Cerebellar nuclear complex (tissue), 1 donor: ENCODE measurements at places on chromosomes 7 and 10.

GRCh38 chr7:70758646-70759045 lies 373.3 kb upstream of the GALNT17 start:
- no peak for DNase-seq

DNA sequence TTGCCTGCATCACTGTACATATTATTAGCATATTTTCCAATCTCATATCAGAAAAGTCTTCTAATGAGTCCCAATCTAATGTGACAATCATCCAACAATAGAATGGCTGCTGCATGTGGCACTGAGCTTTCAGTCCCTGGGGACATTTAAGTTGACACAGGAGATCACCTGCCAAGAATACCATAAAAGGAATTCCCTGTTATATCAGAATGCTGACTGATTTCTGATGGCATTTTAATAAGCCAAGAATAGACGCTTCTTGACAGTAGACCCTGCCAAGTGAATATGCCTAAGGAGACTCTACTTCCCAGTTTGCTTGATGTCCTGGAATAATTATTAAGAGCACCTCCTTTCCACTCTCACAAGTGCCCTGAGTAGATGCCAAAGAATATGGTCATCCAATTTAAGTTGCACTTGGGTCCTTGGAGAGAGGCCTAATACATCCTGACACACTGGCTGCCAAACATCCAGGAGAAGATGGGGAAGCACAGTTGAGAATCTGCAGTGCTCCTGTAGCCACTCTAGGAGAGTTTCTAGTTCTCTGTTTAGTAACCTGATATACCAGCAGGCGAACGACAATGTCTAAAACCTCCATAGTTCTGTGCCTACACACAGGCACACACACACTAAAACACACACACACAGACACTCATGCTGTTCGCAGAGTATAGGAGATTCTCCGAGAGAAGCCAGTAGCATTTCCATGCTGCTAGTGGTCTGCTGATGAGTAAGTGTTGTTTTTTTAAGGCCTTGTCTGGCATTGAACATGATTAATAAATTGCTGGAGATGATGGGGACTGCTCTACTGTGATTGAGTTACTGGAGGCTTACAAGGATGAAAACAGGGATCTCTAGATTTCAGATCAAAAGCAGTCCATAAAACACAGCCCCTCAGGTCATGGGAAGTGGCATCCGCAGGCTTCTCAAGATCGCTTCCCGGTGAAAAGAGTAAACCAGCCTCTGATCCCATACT lies 369.6 kb downstream of the KCNMA1 start:
- DNase-seq, result no peak

DNA sequence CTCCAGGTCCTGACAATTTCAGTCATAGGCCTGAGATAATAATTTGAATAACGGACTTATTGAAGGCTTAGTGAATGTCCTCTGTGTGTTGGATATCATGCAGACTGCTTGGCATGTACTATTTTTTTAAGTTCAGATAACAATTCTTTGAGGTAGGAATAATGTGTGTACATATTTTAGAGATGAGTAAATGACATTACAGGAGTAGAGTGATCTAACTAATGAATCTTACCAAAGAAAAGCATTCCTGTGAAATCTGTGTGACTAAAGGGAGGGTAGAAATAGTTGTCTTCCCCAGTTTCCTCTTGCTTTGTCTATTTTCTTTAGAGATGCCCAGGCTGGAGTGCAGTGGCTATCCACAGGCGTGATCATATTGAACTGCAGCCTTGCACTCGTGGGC lies 391.8 kb upstream of the ETV1 start:
- no peak for DNase-seq

GRCh38 chr10:30098629-30099028 lies 39.2 kb upstream of the JCAD start:
- DNase-seq, result no peak

- no peak for DNase-seq
Observed at GRCh38 chr7:25860275-25861163, 291.5 kb upstream of the NFE2L3 start.

- no peak for DNase-seq
Observed at GRCh38 chr7:140726281-140726680, 29.8 kb downstream of the NDUFB2 start.

DNA sequence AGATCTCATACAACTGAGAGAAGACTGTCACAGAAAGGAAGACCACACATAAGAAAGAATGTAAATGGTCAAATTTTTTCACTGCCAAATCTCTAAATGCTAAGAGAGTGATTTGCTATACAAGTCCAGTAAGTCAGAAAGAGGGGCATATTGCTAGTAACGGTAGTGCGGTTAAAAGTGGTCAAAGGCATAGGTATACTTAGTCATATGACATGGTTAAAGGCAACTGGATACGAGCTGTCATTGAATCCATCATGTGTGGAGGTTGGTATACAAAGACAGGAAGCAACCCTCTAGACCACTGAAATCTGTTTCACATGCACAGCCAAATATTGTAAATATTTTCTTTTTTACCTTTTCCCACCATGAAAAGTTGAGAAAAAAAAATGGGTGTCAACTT lies 4.8 kb downstream of the INHBA start:
- no peak for DNase-seq

DNA sequence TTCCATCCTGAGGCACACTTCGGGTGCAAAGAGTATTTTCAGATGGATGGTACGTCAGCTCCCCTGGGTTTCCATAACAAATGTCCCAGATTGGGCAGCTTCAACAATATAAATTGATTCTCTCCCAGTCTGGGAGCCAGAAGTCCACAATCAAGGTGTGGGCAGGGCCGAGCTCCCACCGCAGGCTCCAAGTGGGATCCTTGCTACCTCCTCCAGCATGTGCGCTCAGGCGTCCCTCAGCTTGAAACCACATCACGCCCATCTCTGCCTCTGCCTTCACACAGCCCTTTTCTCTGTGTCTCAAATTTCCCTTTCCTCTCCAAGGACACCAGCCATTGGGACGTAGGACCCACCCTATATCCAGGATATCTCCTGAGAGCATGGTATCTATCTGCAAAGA lies 153.5 kb downstream of the DIP2C start:
- DNase-seq, result no peak

- no peak for DNase-seq
Observed at GRCh38 chr10:101008823-101009423, 9.3 kb downstream of the LZTS2 start.

DNA sequence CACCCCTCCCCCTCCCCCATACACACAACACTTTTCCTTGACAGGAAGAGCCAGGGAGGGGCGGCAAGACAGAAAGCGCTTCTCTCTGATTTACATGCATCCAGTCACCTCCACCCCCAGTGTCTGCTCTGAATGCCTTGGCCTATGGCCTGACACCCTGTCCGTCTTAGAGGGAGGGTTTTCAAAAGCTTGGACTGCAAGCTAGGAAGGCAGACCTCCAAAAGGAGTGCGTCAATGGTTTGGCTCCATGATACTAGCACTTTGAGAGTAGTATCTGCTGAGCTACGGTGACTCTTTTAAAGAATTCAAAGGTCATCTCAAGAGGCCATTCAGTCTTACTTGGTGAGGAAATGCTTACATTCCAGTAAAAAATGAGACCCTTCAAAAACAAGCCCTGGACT lies 20.3 kb upstream of the PAX2 start:
- DNase-seq, result no peak

- DNase-seq, result no peak
Observed at GRCh38 chr7:104700336-104700735, 313.7 kb upstream of the KMT2E start.

DNA sequence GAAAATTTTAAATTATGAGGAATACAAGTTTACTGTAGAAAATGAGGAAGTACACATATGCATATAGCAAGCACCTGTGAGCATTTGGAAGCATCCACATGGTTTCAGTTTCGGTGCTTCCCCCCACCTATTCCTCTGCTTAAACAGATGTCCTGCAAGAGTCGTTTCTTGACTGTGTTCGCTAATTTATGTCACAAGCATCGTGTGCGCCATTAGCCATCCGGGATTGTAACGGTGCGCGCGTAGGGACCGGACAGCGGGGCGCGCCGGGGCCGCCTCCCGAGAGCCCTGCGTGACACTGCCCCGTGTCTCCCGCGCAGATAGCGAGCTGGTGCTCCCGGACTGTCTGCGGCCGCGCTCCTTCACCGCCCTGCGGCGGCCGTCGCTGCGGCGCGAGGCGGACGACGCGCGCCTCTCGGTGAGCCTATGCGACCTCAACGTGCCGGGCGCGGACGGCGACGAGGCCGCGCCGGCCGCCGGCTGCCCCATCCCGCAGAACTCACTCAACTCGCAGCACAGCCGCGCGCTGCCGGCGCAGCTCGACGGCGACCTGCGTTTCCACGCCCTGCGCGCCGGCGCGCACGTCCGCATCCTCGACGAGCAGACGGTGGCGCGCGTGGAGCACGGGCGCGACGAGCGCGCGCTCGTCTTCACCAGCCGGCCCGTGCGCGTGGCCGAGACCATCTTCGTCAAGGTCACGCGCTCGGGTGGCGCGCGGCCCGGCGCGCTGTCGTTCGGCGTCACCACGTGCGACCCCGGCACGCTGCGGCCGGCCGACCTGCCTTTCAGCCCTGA lies 90.9 kb downstream of the NEURL1 start:
- DNase-seq, result no peak

- DNase-seq, result no peak
Observed at GRCh38 chr7:96397936-96398598, 76.2 kb upstream of the SLC25A13 start.

- DNase-seq, result no peak
Observed at GRCh38 chr10:49189422-49189821, 1.2 kb upstream of the TMEM273 start.

- DNase-seq, result no peak
Observed at GRCh38 chr7:24924375-24924774, 55.6 kb downstream of the OSBPL3 start.

DNA sequence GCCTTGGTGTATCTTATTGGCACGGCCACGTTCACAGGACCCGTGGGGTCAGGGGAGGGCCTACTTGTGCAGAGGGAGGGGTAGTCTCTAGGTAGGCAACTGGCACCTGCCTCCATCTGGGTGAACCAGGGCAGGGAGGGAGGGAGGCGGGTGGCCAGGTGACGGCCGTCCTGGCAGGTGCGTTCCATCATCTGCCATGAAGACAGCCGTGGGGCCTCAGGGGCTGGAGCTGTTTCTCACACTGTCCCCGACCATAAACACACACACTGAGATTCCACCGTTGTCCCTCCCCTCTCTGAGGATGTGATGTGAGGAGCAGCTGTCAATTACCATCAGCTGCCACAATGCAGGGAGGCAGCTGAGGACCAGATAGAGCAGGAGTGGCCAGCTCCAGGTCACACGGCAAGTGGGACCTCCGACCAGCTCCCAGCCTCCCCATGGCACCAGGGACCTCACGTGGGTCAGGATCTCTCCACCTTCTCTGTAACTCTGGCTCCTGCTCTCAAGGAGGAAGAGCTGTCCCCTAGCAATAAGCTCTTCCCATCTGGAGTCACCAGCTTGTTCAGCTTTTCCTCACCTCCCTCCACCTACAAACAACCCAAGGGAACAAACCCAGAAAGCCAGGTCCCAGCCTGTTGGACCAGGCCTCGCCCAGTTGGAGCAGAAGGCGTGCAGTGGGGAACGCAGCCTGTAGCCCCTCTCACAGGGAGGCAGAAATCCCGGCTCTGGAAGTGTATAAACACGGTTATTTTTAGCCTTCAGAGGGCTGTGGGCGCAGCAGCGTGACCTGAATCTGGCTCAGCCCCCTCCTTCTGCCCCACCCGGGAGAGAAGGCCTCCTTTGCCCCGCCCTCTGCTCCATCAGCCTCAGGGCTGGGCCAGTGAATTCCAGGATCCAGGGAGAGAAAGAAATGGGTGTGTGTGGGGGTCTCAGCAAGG lies 33.1 kb downstream of the ZMIZ1 start:
- peak; percentile 60 for DNase-seq

GRCh38 chr7:101517304-101517703 lies 111.8 kb downstream of the MYL10 start:
- DNase-seq, result no peak

DNA sequence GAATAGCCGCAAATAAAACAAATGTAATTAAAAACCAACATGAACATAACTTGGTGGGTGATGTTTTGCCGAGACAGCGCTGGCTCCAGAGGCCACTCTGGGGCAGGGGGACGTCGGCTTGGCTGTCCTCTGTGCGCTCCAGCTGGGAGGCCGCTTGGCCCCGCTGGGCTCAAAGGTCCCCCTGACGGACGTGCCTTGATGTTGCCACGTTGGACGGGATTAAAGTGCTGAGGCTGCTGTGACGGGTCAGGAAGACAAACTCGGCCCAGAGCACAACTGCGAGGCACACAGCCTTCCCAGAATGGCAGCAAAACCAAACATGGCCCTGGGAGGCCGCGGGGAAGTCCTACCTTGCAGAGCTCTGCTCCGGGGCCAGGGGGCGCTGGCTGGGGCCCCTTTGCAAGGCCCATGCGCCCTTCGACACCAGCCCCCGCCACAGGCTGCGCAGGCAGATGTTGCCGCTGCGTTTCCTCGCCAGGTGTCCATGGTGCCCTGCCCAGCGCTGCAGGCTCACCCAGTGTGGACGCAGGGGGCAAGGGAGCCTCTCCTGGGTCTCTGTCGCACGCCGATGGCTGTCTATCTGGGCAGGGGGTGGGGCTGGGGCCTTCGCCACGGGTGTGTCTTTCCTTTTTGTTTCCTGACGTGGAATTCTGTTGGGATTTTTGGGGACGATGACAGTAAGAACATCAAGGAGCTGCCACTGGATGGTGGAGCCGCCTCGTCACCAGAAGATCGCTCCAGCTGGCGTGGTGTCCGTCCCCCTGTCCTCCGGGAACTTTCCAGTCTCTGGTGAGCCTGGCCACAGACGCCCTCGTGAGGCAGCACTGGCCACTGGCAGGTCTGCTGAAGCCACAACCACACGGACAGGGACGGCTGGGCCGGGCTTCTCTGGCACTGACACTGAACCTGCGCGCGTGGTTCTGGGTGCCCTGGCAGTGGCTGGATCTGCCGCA lies 99.6 kb upstream of the DIP2C start:
- DNase-seq, result peak; percentile 78

GRCh38 chr7:113608782-113609181 lies 310.0 kb downstream of the PPP1R3A start:
- no peak for DNase-seq

DNA sequence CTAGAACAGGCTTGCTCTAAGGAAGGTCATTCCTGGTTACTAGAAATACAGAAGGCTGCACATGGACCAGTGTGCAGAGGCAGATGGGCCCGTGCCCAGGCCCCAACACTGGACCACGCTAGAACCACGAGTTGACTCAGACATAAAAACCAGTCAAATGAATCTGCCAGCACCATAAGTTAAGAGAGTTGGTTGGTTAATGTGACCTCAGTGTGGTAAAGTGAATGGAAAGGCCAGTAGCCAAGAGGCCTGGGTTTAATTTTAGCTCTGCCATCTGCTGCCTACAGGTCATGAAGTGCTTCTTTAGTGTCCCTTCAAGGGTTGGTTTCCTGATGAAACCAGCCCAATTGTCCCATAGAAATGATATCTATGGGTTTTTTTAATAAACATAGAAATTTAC lies 329.6 kb upstream of the NRP1 start:
- no peak for DNase-seq

GRCh38 chr7:132347123-132347522 lies 229.1 kb downstream of the PLXNA4 start:
- no peak for DNase-seq

DNA sequence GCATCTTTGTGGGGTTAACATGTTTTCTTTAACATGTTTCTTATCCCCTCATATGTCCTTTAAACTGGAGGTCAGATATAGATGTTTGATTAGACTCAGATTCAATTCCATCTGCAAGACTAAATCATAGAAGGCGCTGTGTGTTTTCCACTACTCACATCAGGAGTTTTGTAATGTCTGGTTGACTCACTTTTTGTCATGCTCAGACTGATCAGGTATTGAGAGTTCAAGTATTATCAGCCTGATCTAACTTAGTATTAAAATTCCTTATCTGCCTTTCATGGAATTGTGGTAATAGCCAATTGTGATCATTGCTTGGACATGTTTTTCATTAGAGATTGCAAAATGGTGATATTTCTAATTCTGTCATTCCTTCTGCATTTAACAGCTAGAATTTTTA lies 30.2 kb downstream of the ENTPD7 start:
- no peak for DNase-seq

GRCh38 chr7:159118623-159119022 lies 26.0 kb downstream of the VIPR2 start:
- DNase-seq, result no peak
